Naive thymus-derived CD8-positive, alpha-beta T cell (primary cell): ENCODE measurements at places on chromosomes 6 and 20.

GRCh38 chr6:35973670-35974222 lies 50.7 kb downstream of the SLC26A8 start:
- no peak for DNase-seq

- DNase-seq: no peak
These were observed 92.9 kb downstream of the SPTLC3 start for GRCh38 chr20:13101706-13102105.

DNA sequence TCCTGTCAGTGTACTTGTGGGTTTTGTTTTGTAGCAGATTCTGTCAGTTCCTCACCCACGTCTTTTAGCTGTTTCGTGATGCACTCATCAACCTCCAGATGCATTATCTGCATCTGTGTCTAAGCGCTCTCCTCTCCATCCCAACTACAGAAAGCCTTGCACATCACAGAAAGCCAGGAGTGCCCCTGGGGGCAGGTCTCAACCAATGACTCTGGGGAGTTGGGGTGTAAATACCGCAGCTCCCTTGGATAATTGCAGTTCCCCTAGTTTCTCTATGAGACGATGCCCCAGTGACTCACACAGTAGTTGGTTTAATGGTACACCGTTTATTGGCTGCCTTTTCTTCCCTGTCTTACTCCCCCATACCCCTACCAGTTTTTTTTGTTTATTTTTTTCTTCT lies 158.1 kb downstream of the SOX4 start:
- DNase-seq: no peak

GRCh38 chr20:45933266-45934045 lies 1.0 kb upstream of the PCIF1 start:
- DNase-seq: peak; percentile 78

GRCh38 chr6:162751211-162751859 lies 23.6 kb downstream of the PACRG start:
- DNase-seq: no peak

DNA sequence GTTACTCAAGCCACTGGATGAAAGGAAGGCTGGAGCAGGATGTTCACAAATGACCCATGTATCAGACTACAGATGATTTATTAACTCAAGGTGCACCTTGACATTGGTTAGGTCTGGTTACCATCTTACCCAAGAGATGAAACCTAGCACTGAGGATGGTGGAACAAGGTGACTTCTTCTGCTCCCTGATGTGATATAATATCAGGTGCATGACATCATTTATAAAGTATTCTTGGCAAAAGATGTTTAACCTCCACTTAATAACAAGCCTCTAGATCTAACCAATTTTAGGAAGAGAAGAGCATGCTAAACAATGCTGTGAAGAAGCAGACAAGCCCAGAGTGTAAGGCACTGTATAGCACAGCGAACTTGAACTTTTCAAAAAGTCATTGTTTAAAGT lies 100.9 kb downstream of the FYN start:
- no peak for DNase-seq

DNA sequence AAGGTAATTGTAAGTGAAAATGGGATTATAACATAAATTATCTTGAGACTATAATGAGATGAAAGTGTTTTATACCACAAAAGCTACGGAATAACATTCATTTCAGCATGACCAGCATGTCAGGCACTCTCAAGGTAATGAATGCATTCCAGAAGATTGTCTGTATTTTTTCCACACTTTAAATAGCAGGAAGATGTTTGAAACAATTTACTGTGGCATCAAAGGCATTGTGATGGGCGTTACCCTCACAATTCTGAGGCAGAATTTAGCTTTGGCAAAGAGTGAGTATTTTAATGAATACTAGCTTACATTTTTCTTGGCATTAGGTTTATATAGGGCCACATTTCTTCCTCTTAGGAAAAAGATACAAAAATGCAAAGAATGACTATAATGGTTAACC lies 627.2 kb downstream of the BCKDHB start:
- no peak for DNase-seq

DNA sequence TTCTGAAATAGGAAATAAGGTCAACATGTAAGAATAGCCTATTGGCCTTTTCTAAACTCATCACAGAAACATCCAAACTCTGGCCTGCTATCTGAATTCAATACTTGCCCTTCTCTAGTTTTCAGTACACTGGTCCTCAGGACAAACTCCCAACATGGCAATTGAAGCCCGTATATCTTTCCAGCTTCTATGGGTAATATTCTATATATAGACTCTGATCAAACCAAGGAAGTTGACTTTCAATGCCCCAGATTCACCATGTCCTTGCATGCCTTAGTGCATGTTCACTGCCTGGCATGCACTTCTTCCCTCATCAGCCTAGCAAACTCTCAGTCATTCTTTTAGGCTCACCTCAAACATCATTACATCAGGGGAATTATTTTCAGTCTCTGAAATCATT lies 73.2 kb downstream of the RSPO3 start:
- no peak for DNase-seq

- no peak for DNase-seq
These were observed 99.7 kb downstream of the F13A1 start for GRCh38 chr6:6220718-6221117.

- no peak for DNase-seq
These were observed 25.7 kb upstream of the EMILIN3 start for GRCh38 chr20:41392295-41392694.

DNA sequence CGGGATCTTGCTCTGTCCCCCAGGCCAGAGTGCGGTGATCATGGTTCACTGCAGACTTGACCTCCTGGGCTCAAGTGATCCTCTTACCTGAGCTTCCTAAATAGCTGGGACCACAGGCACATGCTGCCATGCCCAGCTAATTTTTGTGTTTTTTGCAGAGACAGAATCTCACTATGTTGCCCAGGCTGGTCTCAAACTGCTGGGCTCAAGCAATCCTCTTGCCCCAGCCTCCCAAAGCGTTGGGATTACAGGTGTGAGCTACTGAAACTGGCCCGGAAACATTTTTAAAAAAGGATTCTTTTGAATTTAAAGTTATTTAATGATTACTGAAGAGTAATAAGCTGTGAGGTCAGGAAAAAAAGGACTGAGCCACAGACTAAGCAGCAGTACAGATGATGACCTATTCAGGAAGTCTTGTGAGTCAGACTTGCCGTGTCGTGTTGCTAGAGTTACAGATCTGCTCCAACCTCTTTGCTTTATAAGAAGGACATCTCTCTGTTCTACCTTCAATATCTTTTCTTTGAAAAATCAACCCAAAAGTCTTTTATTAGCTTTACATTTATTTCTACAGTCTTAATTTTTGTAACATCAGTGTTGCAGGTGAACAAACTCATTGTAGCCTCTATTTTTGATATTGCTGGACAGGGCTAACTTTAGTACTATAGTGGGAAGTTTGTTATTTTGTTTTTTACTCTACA lies 108.7 kb downstream of the NCOA3 start:
- no peak for DNase-seq

DNA sequence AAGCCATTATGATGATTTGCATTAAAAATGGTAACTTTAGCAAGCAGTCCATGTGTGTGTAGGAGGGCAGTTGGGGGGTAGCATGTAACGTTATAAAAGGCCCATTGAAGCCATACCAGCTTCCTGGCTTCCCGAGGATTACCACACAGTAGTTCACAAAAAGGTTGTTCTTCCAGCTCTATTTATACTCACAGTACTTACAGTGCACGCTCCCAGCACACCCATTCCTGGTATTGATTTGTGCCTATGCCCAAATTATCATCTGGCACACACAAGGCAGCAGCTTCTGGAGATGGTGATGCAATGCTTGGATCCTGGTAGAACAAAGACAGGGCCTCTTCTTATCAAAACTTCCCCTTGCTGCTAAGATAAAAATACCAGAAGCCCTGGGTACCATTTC lies 436.8 kb downstream of the HAO1 start:
- DNase-seq: no peak

- DNase-seq: peak; percentile 6
These were observed 28.2 kb downstream of the CGA start for GRCh38 chr6:87066449-87067333.

- no peak for DNase-seq
These were observed 22.7 kb downstream of the TAF11 start for GRCh38 chr6:34865107-34865506.

DNA sequence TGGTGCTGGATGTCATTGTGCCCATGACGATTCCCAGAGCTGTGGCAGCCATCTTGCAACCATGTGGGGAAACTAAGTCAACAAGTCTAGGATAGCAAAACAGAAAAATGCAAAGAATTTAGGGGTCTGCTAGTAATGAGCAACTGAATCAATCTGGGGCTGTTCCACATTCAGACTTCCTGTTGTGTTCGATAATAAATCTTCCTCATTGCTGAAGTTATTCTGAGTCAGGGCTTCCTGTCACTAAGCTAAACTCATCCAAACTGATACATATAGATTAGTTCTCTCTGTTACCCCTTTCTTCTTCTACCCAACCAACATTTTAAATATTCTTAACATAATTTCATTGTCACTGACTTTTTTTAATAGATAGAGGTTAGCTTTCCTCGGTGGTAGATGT lies 205.9 kb downstream of the HACE1 start:
- DNase-seq: no peak

DNA sequence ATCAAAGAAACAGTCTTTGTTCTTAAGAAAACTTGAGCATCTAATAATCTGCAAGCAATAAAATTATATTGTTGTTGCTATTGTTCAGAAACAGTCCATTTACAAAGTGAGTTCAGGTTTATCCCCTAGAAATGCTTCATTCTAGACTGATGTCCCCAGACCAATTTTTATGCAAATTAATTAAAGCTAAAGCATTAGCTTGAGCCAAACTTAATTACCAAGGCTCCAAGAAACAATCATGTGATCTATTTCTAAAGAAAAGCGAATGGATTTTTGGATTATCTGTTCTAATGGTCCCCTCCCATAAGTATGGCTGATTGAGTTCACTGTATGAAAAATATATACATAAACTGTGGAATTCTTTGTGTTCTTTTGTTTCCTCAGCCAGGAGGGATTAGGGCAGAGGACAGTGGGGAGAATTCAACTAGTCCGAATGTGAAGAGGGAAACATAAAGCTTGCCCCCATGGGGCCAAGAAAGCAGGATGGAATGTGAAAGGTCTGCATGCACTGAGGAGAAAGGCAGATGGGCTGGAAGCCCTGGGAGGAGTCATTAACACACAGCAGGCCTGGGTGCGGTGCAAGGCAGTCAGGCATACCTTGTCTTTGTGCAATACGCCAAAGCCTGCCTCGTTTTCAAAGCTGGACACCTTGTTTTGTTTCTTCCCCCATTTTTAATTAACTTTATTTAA lies 597.1 kb downstream of the KIF16B start:
- no peak for DNase-seq
